ENCODE measurements at places on chromosomes 4 and X.

- no peak for DNase-seq
Observed at GRCh38 chr4:28177641-28178040, 1317.0 kb downstream of the STIM2 start.

DNA sequence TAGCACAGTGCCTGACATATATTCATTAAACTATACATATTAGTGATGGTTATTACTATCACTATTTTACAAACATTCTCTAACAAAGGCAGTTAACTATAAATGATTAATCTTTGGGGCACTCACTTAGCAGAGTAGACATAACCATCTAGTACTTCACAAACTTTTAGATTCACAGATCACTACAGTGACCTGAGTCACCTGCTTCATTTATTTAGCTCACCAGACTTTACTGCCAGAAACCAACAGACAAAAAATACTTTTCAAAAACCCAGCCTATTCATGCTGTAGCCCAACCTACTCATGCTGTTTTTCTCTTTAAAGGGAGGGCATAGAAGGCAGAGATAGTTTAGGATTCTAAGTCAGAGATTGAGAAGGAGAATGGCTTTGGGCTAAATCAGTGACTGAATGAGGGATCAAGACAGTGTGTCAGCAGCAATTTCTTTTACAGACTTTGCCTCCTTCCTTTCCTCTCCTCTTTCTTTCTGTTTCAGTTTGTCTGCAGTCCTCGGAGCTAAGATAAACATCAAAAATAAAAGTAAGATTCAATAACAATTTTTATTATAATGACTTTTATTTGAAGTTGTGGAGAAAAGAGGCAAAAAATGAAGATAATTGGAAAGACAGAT, 34.7 kb upstream of the PDE5A start:
- DNase-seq, result no peak

GRCh38 chr4:5824635-5825034, 68.3 kb downstream of the CRMP1 start:
- no peak for DNase-seq

GRCh38 chrX:4690521-4690920, 977.1 kb upstream of the PRKX start:
- no peak for DNase-seq

DNA sequence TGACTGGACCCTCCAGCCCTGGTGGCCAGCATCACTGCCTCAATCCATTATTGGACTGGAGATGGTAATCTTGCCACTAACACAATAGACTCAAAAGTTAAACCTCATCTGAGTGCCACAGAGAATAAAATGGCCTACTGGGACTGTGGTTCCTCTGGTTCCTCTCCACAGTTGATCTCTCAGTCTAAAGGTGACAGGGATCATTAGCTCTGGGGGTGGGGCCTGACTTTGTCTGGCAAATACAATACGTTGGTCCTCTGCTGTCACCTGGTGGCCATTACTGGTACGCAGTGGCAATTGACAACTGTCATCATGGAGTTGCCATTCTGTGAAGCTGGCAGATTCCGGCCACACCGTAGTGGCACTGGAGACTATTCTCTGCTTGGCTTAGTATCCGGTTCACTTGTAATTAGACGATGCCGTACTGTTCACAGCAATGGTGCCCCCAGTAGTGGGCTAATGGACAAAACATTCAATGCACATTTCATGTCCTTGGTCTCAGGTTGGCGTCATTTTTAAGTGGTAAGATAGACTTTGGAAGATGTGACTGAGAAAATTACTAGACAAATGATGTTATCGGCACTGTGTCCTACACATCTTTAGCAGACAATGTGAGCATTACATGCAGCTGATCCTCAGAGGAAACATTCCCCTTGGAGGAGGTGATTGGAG, 6.7 kb downstream of the FGFBP2 start:
- no peak for DNase-seq

DNA sequence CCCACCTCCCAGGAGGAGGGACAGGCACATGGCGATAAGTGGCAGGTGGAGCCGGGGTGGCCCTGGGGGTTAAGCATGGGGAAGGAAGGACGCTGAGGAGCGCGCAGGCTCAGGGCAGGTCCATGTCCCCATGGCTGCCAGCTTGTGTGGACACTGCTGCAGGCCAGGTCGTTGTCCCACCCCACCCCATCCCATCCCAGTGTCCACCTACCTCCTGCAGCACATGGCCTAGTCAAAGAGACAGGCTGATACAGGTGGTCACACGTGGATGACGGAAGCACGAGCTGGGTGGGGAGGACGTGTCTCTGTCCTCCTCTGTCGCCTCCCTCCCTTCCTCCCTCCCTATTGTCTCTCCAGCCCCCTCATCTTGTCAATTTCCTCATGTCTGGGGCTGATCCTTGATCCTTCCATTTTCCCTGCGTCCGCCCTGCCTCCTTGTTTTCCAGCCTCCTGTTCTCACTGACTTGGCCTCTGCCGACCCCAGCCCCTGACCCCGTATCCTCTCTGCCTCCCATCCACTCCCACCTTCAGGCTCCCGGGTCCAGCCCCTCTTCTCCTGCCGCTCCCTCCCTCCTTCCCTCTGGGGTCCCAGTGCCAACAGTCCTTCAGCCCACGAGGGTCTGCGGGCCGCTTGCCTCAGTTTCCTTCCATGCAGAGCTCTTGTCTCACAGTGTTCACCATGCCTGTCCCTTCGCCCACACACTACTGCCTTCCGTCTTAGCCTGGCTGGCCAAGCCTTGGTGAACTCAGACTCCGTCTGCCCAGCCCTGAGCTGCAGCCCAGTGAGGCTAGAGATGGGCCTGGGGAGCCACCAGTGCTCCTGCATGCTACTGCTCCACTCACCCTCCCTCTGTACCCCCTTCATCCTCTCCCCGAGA, 15.5 kb upstream of the ADD1 start:
- no peak for DNase-seq

Data from NCI-H1436 treated with DMSO at 0.1 percent for 48 hours (cell line).